CD14-positive monocyte (primary cell): ENCODE measurements at places on chromosomes 11 and 22. TPM values are rescaled to one million over a fixed set of nuclear protein-coding genes. Genes with fewer than 3 reads are reported as not detected.

Gene IRAG1
- 3.3 TPM for polyA plus RNA-seq

Gene USP28
- 21.9 TPM for polyA plus RNA-seq

GRCh38 chr11:121703201-121703600, 250.4 kb upstream of the SORL1-AS1 start:
- no peak for DNase-seq

DNA sequence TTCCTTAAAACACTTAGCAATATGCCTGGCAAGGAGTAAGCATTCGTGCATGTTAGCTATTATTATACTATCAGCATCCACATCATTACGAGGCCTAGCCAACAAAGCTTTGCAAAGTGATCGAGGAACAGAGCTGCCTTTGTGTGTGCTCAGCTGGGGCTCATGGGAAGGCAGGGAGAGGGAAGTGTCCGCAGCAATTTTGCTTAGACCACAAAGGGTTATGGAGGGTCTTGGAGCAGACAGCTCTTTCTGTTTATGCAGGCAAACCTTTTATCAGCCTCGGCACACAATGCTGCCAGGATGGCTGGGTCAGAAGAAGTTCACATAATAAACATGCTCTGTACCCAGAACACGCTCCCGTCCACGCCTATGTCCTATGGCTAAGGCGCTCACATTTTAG, 10.9 kb upstream of the DKK3 start:
- no peak for DNase-seq

Gene ABTB2
- polyA plus RNA-seq: 1.7 and 2.2 TPM in 2 replicates

GRCh38 chr11:70141486-70142220, 61.4 kb upstream of the FADD start:
- no peak for DNase-seq

GRCh38 chr11:112177589-112177988, 2.3 kb downstream of the BCO2 start:
- DNase-seq: no peak

DNA sequence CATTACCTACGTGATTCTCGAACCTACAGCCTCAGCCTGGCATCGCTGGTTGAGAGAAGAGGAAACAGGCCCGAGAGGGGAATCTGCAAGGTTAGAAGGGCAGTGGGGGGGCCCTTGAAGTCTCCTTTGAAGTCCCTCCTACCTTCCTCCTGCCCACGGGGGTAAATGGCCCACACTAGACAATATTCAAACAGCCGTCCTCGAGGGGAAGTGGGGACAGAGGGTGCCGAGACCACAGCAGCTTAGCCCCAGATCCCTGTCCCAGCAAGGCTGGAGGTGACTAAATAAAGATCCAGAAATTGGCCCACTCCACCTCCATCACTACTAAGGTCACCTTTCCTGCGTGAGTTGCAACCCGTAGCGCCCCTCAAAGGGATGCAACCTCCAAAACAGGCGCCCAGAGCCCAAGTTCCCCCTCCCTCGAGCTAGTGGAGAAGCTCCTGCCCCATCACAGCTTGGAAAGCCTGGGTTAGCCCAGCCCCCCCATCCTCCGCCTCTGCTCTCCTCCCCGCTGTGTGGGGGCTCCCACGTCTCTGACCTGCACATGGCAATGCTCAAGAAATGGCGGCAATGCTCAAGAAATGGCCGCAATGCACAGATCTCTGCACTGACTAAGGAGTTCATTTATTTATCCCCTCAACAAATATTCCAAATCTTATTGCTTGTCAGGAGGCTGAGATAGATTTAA, 788 bp upstream of the RASL10A start:
- DNase-seq: no peak

DNA sequence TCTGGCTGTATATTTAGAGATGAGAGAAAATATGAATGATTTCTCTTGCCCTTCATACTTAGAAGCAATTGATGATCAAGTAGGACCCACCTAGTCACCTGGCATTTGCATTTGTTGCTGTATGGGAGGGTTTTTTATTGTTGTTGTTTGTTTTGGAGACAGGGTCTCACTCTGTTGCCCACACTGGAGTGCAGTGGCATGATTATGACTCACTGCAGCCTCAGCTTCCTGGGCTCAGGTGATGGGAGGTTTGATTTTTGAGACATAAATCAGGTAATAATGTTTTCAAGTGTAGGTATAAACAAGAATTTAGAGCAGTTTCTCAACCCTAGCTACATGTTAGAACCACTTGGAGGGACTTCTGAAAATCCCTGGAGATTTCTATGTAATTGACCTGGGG, 63.0 kb downstream of the TNRC6B start:
- no peak for DNase-seq

Gene FAT3
- polyA plus RNA-seq: not detected

DNA sequence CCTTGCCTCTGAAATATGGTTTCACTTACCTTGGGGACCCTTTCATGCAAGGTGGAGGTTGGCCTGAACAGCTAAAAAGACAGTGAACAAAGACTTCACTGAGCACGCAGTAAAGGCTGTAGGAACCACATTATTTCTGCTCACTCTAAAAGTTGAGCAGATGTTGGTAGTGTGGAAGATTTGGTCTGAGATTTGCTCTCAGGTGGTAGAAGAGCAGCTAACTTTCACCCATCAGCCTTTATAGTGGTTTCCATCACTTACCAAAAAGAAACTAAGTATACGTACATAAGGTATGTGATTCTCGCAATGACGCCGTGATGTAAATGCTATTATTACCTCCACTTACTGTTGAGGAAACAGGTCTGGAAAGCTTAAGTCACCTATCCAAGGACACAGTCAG, 47.3 kb downstream of the PRR5L start:
- DNase-seq: no peak

Gene KCNJ1
- polyA plus RNA-seq: 0.01 and 0.47 TPM in 2 replicates

Gene TBX10
- polyA plus RNA-seq: not detected

GRCh38 chr11:22192289-22192641, 620 bp upstream of the ANO5 start:
- DNase-seq: no peak

GRCh38 chr11:17013548-17014320, 480 bp downstream of the PLEKHA7 start:
- no peak for DNase-seq

DNA sequence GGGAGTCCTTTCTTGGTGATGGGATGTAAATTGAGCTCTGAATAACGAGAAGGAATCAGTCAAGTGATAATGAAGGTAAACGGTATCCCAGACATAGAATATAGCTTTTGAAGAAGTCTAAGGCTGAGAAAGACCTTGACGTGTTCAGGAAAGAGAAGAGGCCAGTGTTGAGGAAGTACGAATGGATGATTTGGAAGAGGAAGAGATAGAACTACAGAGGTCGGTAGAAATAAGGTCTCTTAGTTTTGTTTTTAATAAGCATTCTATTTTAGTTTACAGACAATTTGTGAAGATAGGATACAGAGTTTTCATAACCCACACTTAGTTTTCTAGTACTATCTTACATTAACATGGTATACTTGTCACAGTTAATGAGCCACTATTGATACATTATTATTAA, 1598.1 kb downstream of the FAM181B start:
- DNase-seq: no peak

- DNase-seq: no peak
Measured at GRCh38 chr11:132206993-132207392, 836.6 kb downstream of the NTM start.

GRCh38 chr11:130634961-130635473, 186.6 kb downstream of the ADAMTS15 start:
- DNase-seq: no peak

Gene KRTAP5-1
- polyA plus RNA-seq: not detected
